Stimulated activated memory B cell treated with anti-CD40 and anti-IgM and Interleukin-4, amounts not matched to agents 10 μg/mL and 1 μg/mL and 100 μg/mL, for 72 hours (primary cell): ENCODE measurements at places on chromosomes 11 and 22.

- no peaks in the 10 kb centered on the region for H3K36me3 ChIP-seq
- no peaks in the 10 kb centered on the region for H3K27me3 ChIP-seq
- no peaks in the 10 kb centered on the region for H3K4me1 ChIP-seq
- no peak overlapping the region for H3K27ac ChIP-seq
- no peak overlapping the region for H3K4me3 ChIP-seq
Observed at GRCh38 chr11:30826911-30827310, 240.8 kb upstream of the MPPED2 start.

DNA sequence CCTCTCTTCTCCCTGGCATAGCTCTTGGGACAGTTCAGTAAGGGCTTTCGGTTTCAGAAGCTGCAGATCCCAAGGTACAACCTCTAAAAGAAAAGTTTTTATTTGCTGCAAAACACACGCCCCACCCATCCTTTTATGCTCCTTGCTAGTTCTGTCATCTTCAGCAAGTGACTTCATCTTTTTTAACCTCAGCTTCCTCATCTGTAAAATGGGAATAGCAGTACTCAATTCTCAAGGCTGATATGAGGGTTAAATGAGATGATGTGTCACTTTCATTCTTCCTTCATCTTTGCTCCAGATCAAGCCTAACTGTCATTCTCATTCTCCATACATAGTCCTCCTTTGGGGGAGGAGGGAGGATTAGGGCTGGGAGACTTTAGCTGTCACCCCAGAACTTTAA, 90.0 kb upstream of the ALX4 start:
- H3K27ac ChIP-seq: no peak overlapping the region
- H3K4me1 ChIP-seq: peaks cover 8% of the 10 kb centered on the region
- ATAC-seq: no peak
- no peaks in the 10 kb centered on the region for H3K36me3 ChIP-seq
- H3K4me3 ChIP-seq: no peak overlapping the region
- H3K27me3 ChIP-seq: peaks cover 44% of the 10 kb centered on the region

DNA sequence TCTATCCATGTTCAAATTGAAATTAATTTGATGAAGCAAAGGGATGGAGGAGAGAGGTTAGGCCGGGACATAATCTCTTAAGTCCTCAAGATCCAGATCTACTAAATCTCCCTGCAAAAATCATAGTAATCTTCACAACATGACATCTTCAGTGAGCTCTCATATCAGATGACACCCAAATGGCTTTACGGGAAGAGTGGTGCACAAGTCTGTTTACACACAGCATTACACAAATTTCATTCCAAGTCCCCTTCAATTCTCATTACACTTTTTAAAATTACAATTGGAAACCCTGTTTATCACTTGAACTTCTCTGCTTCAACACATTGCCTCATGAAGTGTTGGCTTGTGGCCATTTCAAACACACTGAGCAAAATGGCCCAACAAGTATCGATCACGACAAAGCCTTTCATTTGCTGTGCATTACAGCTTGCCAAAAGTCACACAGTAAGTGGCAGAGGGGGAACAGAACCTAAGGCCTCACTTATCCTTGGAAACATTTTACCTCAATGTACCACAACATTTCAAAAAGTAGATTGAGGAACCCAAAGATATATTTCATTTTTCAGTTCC, 17.9 kb upstream of the TPH1 start:
- ATAC-seq: no peak
- no peak overlapping the region for H3K4me3 ChIP-seq
- H3K27ac ChIP-seq: no peak overlapping the region
- H3K27me3 ChIP-seq: no peaks in the 10 kb centered on the region
- no peaks in the 10 kb centered on the region for H3K4me1 ChIP-seq

- H3K4me1 ChIP-seq: peaks cover 16% of the 10 kb centered on the region
- H3K36me3 ChIP-seq: no peaks in the 10 kb centered on the region
- H3K27me3 ChIP-seq: peaks cover 89% of the 10 kb centered on the region
- H3K4me3 ChIP-seq: no peak overlapping the region
Observed at GRCh38 chr22:37558815-37559214, 1.5 kb upstream of the CDC42EP1 start.

GRCh38 chr22:50118557-50119168, 28.9 kb downstream of the MOV10L1 start:
- ATAC-seq: no peak
- H3K4me1 ChIP-seq: no peaks in the 10 kb centered on the region
- H3K36me3 ChIP-seq: no peaks in the 10 kb centered on the region
- H3K27ac ChIP-seq: no peak overlapping the region
- H3K4me3 ChIP-seq: no peak overlapping the region

DNA sequence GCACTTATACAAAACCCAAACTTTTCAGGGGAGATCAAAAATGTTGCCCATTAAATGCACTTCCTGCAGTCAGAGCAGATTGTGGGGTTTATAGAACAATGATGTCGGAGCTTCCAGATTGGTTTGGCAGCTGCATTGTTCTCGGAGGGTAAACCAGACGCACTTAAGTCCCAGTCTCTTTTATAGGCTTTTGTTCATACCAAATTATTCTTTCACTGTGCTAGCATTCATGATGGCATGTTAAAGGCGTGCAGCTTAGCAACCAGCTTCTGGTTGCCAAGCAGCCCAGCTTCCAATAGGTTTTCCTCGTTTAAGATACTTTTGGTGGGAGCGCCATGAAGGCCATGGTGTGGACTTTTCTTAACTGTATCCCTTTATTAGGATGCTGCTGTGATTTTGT, 40.9 kb downstream of the ZC3H12C start:
- ATAC-seq: no peak
- H3K4me3 ChIP-seq: no peak overlapping the region

GRCh38 chr11:14638561-14638960, 5.0 kb upstream of the PDE3B start:
- no peak overlapping the region for H3K4me3 ChIP-seq
- no peaks in the 10 kb centered on the region for H3K27me3 ChIP-seq
- ATAC-seq: no peak

DNA sequence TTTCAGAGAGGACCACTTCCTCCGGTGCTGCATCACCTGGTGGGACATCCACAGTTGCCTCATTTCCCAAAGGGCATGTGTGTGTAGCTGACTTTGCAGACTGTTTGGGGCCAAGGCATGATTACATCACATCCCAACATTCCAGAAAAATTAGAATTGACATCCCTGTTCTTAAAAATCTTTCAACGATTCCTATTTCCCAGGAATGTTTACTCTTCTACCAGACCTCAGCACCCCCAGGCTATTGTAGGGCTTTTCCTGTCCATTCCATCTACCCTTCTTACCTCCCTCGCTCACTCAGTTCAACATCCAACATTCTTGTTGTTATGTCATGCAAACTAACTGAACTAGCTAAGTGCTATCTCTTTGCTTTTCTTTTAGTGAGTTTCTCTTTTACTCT, 37.3 kb downstream of the PIWIL4 start:
- H3K27ac ChIP-seq: no peak overlapping the region
- H3K36me3 ChIP-seq: no peaks in the 10 kb centered on the region
- H3K4me3 ChIP-seq: no peak overlapping the region
- H3K4me1 ChIP-seq: peaks cover 7% of the 10 kb centered on the region
- ATAC-seq: no peak

GRCh38 chr11:133687781-133688180, 155.5 kb upstream of the OPCML start:
- H3K4me3 ChIP-seq: no peak overlapping the region
- no peak for ATAC-seq
- H3K4me1 ChIP-seq: no peaks in the 10 kb centered on the region

DNA sequence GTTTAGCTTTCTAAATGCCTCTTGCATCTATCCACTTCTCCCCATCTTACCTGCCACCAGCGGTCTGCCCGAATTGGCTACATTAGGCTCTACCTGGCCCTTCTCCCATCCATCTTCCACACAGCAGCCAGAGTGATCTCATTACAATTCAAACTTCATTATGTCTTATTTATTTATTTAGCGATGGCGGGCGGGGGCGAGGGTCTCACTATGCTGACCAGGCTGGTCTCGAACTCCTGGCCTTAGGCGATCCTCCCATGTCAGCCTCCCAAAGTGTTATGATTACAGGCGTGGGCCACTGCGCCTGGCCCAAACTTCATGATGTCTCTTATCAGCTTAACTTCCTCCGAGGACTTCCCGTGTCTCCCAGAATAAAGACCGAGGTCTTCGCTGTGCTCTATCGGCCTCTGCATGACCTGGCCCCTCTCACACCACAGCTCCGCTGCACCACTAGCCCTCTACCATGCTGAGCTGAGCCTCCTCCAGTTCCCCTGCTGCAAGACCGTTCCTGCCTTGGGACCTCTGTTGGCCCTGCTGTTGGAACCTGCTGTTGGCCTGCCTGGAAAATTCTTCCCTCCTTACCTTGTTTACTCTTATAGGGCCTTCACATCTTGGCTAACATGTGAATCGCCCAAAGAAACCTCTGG, 870 bp upstream of the CTTN start:
- H3K36me3 ChIP-seq: no peaks in the 10 kb centered on the region
- peak overlapping the region; percentile 4 for H3K27ac ChIP-seq
- peak overlapping the region; percentile 71 for H3K4me3 ChIP-seq
- peak; percentile 25 for ATAC-seq
- peaks cover 36% of the 10 kb centered on the region for H3K4me1 ChIP-seq

GRCh38 chr11:64856382-64857227, 12.2 kb upstream of the CDC42BPG start:
- peak overlapping the region; percentile 91 for H3K27ac ChIP-seq
- peak; percentile 1 for ATAC-seq
- H3K4me3 ChIP-seq: peak overlapping the region; percentile 22
- no peaks in the 10 kb centered on the region for H3K27me3 ChIP-seq

GRCh38 chr11:106471276-106471675, 393.8 kb downstream of the AASDHPPT start:
- H3K27ac ChIP-seq: no peak overlapping the region
- H3K4me3 ChIP-seq: no peak overlapping the region
- no peaks in the 10 kb centered on the region for H3K27me3 ChIP-seq
- H3K36me3 ChIP-seq: no peaks in the 10 kb centered on the region

GRCh38 chr11:34182921-34183685, 77.7 kb downstream of the NAT10 start:
- peaks cover 17% of the 10 kb centered on the region for H3K4me1 ChIP-seq
- H3K27me3 ChIP-seq: no peaks in the 10 kb centered on the region
- no peaks in the 10 kb centered on the region for H3K36me3 ChIP-seq
- no peak overlapping the region for H3K4me3 ChIP-seq
- no peak for ATAC-seq
- no peak overlapping the region for H3K27ac ChIP-seq

DNA sequence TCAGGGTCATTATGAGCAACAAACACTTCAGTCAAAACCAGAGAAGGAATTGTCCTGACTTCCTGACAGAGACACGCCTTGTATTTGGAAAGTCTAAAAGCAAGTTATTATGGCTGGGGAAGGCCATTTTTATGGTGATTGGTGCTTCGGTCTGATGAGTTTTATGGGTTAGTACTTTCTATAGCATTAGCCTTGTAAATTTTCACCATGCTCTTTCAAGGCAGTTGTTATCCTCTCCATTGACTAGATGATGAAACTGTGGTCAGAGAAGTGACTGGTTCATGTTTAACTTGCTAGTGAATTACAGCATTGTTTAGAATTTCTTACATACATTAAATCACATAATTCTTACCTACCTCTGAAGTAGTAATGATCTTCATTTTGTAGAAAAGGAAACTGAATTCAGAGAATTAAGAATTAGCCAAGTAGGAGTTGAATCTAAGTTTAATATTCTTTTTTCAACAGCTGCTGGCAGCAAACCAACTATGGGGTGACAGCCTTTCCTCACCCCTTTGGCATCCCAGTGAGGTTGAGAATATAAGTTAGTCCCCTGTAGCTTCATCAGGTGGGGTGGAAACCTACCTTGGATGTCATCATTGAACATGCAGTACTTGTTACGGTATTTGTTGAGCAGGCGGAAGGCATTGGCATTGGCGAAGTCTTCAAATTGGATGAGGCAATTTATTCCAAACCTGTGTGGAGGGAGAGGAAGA, 90.0 kb downstream of the CCDC81 start:
- H3K36me3 ChIP-seq: no peaks in the 10 kb centered on the region
- H3K27me3 ChIP-seq: no peaks in the 10 kb centered on the region
- no peaks in the 10 kb centered on the region for H3K4me1 ChIP-seq
- H3K27ac ChIP-seq: no peak overlapping the region
- no peak for ATAC-seq
- H3K4me3 ChIP-seq: no peak overlapping the region
